Endodermal cell (in vitro differentiated cells): ENCODE measurements at places on chromosomes 6 and 20. TPM values are rescaled to one million over a fixed set of nuclear protein-coding genes. Genes with fewer than 3 reads are reported as not detected.

DNA sequence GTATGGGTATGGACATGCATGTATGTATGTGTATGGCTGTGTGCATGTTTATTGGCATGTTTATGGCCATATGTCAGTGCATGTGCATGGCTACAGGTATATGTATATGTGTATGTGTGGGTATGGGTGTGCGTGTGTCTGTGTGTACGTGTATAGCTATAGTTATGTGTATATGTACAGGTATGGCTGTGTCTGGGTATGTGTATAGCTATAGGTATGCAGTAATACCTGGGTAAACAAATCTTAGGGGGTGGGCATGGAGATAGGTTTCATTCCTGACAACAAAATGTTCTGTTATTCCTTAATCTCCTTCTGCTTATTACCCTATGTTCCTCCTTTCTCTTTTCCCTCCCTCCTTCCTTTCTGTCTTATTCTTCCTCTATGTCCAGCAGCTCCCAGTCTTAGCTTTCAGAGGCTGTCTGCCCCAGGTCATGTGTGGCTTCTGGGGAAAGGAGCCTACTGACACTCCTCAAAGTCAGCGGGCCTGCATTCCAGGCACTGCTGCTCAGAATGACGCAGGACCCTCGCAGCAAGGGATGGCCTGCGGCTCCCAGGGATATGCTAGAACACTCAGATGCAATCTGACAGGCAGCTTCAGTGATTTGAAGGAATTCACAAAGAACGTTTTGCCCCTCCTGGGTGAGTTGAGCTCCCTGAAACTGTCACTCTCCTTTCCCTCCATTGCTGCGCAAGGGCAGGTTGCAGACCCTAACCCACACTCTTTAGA, 139.3 kb upstream of the PHACTR1 start:
- peaks cover 5% of the 10 kb centered on the region for H3K4me1 ChIP-seq
- H3K27me3 ChIP-seq = no peaks in the 10 kb centered on the region
- no peak overlapping the region for H3K4me3 ChIP-seq
- DNase-seq = no peak
- H3K27ac ChIP-seq = no peak overlapping the region

DNA sequence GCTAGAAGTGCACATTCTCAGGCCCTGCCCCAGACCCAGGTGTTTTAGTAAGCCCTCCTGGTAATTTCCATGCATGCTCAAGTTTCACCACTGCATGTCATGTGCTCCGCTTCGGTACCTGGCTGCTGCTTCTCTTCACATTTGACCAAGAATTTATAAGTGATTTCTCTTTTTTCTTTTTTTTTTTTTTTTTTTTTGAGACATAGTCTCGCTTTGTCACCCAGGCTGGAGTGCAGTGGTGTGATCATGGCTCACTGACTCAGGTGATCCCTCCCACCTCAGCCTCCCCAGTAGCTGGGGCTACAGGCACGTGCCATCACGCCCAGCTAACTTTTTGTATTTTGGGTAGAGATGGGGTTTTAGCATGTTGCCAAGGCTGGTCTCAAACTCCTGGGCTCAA, 16.0 kb downstream of the TM9SF4 start:
- H3K27ac ChIP-seq = no peak overlapping the region
- no peak for DNase-seq
- H3K36me3 ChIP-seq = peaks cover 26% of the 10 kb centered on the region
- no peaks in the 10 kb centered on the region for H3K27me3 ChIP-seq
- H3K4me3 ChIP-seq = no peak overlapping the region
- H3K4me1 ChIP-seq = no peaks in the 10 kb centered on the region

C20orf202 gene
- total RNA-seq = not detected in 3 replicates

DZANK1 gene
- 5.1 to 16.6 TPM (median 14.8 TPM) in 3 replicates for total RNA-seq
